Activated T-helper 1 cell treated with anti-CD3 and anti-CD28 coated beads, Interleukin-2, amount 50 U/mL, for 16 hours (primary cell): ENCODE measurements at places on chromosomes 1 and 21.

GRCh38 chr1:24903011-24903461, 27.0 kb downstream of the RUNX3 start:
- DNase-seq, result no peak

- DNase-seq, result no peak
Observed at GRCh38 chr1:207181847-207182246, 77.8 kb downstream of the C4BPA start.

GRCh38 chr1:6212193-6212959, 6.5 kb downstream of the RNF207 start:
- no peak for DNase-seq

GRCh38 chr1:76142771-76143540, 68.4 kb downstream of the ST6GALNAC3 start:
- DNase-seq, result no peak

DNA sequence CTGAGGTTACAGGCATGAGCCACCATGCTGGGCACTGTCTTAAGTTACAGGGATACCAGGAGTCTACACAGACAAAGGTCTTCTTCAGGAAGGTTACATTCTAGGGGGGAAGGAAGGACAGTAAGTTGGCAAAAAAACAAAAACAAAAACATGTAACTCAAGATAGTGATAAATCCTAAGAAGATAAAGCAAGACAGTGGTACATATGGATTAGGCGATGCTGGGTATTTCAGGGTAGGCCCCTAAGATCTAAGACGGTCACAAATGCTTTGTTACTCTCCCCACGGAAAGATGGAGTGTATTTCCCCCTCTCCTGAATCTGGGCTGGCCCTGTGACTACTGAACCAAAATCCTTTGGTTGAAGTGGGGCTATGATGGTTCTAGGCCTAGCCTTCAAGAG, 8.2 kb downstream of the CLCC1 start:
- DNase-seq, result no peak

DNA sequence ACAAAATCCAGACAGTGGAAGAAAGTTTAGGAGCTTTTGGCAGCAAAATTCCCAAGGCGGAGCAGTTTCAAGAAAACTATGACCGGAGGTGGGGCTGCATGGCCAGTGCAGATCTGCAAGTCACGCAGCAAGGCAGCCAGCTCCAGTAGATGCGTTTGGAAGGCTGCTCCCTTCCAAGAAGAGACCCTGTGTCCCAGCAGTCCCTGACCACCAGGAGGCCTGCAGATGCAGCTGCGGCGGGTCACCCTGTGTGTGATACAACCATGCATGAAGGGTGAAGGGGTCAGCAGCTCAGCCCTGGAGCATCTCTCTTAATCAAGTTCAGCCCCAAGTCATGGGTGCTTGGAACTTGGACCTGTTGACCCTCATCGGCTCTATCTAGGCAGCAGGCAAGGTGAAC, 29.3 kb downstream of the GPR157 start:
- DNase-seq, result no peak
